Nephron progenitor cell (in vitro differentiated cells): ENCODE measurements at places on chromosomes 16 and 17.

GRCh38 chr16:21620592-21620991, 21.2 kb downstream of the METTL9 start:
- no peak for DNase-seq

DNA sequence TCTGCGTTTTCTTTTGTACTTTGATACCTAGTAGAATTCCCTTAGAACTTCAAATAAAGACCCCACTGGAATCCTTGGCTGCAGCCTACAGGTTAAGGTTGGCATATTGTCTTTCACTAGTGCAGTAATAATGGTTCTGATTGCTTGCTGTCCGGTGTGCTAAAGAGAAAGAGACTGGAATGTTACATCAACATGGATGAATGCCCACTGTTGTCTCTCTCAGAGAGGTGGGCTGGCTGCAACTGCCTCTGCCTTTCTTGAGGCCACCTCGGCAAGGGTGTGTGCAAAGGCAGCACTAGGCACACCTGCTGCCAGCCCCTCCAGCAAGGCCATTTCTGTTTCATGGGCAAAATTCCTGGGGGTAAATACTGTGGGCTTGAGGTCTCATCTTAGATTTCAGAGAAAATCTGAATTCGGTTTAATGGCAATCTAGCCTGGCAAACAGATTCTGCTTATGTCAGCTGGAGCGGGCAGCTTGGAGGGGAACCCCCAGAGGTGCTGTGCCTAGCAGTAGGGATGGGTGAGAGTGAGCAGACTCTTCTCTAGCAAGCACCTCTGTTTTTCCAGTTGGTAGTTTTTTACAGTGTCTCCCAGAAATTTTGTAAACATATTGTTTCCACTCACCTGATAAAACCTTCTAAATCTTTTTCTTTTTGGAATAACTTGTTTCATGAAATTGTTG, 54.0 kb downstream of the MRTFB start:
- DNase-seq = peak; percentile 16

GRCh38 chr16:53449816-53450517, 15.7 kb downstream of the RBL2 start:
- DNase-seq = no peak

DNA sequence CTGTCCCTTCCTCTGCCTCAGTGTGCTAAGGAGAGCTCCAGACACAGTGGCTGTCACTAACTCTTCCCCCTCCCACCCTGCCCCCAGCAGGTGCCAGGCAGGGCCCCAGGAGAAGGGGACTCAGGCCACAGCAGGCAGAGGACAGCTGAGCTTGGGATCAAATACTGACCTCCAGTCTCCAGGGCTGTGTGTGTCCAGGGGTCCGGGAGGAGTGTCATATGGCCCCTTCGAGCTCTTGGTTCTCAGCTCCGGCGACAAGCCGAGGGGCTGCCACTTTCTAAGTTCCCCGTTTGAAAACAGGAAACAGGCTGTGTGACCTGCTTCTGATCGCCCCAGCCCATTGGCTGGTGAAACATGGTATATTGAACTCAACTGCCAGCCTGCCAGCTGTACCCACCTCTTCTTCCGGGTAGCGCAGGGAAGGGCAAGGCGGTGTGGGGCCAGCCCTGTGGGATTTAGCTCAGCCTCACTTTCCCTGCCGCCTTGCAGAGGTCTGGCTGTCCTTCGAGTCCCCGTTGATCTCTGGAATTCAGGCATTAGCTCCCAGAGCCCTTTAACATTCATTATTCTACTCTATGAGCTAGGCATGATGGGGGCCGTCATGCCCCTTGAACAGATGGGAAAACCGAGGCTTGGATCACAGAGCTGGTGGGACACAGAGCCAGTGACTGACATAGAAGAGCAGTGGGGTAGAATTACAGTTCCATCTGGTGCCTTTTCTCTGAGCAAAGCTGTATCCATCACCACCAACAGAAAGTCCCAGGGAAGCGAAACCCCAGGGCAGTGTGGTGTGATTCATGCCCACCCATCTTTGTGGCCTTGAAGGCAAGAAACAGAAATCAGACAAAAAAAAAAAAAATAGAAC, at the start of gene SNX20:
Gene SNX20 (minus strand): TSS at position 292 of the 865 bp plus-strand sequence. CDS start 3,786 bp downstream, outside the sequence.
- DNase-seq = no peak

- DNase-seq = peak; percentile 97
Measured at GRCh38 chr17:76909971-76910760, 42.0 kb downstream of the MGAT5B start.

DNA sequence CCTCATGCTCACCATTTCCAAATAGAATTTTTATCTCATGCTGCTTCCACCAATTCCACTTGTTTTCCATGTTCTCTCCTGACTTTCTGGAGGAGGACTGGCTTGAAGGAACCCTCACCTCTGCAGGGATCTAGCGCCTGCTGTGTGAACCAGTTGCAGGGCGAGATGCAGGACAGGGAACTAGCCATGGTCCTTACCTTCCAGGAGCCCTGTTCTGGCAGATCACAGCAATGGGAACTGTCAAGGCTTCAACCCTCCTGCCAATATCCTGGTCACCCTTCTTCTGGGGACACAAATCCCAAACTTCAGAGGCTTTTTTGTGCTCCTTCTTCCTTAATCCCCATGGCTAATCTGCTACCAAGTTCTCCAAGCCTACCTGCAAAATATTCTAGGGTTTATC, 60.4 kb upstream of the MMP2 start:
- peak; percentile 35 for DNase-seq

- no peak for DNase-seq
Measured at GRCh38 chr17:39676198-39676819, 8.1 kb downstream of the PNMT start.

- no peak for DNase-seq
Measured at GRCh38 chr16:50609471-50609870, 61.3 kb downstream of the NKD1 start.

GRCh38 chr16:8924214-8924613, 39.5 kb downstream of the USP7 start:
- no peak for DNase-seq

GRCh38 chr16:68242085-68242484, 3.1 kb upstream of the PLA2G15 start:
- DNase-seq = no peak

DNA sequence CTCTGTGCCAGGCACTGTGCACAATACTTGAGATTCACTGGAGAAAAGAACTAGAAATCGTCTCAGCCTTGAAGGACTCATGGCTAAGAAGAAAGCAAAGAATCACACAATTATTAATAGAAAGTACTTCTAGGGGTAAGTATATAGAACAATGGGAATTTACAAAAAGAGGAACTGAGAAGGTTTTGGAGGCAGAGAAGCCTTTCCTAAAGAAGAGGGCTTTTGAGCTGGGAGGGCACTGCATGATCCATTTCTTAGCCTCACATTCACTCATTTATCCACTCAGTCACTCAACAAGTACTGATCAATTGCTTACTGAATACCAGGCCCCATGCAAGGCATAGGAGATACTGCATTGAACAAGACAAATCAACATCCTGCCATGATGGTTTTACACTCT, 113.5 kb downstream of the TMEM114 start:
- no peak for DNase-seq

- DNase-seq = peak; percentile 14
Measured at GRCh38 chr16:22055881-22056280, 36.5 kb upstream of the VWA3A start.

DNA sequence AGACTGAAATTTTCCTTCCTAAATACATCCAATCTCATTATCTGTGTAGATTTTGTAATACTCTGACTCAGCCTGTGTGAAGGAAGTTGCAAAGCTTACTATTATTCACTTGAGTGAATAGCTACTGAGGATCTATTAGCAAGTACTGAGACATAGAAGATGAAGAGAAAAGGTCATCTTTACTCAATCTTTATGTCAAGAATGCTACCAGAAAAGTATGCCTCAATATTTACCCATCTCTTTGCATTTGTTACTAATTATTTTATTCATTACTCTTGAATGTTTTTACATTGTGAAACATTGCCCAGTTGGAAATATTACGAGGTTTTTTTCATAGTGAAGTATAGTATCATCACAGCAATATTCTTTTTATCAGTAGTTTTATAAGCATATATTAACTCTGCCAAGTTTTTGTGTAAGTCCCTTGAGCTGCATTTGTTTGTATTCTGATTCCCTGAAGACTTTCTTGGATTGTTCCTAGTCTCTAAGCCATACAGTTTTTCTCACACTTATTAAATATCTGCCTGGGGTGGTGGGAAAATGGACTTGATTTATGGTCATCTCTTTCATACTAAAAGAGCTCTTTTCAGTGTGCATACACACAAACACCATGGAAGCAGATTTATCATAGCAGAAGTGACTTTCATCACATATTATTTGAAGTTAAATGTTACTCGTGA, 110.4 kb downstream of the MRTFB start:
- DNase-seq = no peak

GRCh38 chr17:64418506-64419339, 28.1 kb upstream of the PECAM1 start:
- no peak for DNase-seq

GRCh38 chr16:50269061-50269705, 2.8 kb downstream of the ADCY7 start:
- no peak for DNase-seq

DNA sequence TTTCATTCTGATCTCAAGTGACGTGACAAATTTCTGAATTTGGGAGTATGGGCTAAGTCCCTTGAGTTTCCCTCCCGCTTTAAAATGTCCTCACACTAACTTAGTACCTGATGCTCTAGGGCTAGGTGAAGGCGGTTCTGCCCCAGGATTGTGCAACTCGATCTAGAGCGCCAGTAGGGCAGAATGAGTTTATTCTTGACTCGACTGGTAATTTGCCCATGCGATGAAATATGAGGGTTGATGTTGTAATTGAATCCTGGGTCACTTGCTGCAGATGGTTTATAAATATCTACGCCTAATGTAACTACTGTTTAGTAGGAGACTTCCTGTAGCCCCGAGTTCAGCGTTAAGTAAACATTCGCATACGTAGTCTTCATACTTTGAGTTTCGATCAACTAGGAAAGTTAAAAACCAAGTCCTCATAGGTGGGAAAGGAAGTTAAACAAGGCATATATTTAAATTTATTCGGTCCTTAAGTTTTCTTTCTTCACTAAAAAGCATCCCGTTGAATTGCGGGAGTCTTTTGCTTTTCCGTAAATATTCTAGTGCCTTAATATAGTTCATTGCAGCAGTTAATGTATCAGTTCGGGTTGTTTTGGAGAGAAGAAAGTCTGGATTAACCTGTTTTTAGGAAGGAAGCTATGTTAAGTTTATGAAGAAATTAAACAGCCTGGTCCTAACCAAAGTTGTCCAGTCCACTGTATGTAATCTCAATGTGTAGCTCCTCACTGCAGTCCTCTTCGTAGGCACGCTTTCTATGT, 1.6 kb downstream of the CTCF start:
- DNase-seq = no peak

DNA sequence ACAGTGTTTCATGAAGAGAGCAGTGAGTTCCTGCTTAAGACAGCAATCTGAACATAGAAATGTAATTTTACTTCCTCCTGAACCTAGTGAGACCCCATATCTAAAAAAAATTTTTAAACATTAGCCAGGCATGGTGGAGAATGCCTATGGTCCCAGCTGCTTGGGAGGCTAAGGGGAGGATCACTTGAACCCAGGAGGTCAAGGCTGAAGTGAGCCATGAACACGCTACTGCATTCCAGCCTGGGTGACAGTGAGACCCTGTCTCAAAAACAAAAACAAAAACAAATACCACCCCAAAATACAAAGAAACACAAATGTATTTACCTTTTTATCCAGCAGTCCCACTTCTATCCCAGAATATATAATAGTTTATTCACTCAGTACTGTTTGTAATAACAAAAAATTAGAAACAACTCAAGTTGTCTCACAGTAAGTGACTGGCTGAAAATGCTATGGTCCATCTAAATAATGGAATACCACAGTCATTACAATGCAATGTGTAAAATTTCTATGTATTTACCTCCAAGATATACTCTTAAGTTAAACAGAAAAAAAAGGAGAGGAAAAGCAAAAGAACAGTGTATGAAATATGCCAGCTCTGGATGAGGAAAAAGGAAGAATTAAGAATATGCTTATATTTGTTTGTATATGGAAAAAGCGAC, 16.3 kb downstream of the CFDP1 start:
- DNase-seq = no peak

GRCh38 chr16:88458039-88458772, 5.1 kb downstream of the ZFPM1 start:
- no peak for DNase-seq

DNA sequence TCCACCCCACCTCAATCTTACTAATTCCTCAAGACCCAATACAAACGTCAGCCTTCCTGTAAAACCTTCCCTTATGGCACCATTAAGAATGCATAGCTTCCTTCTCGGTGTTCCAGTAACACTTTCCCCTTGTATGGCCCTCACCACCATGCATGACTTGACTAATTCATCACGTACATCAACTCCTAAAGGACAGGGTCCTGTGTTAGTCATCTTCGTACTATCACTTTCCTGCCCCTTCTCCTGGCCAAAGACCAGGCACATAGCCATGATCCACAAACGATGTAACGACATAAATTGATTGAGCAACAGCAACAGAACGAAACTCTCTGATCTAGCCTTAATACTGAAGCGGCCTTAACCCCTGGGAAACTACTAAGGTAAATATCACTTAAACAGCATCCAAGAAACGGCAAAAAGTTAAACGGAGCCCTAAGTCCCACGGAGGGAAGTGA, 612 bp downstream of the PSMD12 start:
- no peak for DNase-seq

DNA sequence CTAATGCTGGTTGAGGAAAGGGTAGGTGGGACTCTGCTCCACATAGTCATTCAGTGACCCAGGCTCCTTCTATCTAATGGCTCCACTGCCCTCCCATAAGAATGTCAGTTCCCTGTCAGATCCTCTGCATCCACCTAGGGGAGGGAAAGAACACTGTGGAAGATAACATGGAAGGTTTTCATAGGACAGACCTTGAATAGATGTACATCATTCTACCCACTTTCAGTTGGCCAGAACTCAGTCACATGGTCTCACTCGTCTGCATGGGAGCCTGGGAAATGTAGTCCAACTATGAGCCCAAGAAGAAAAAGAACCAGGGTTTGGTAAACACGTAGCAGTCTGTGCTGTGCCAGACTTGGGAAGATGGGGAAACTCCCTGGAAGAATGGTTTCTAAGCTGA, 27.1 kb upstream of the SCNN1B start:
- DNase-seq = no peak

DNA sequence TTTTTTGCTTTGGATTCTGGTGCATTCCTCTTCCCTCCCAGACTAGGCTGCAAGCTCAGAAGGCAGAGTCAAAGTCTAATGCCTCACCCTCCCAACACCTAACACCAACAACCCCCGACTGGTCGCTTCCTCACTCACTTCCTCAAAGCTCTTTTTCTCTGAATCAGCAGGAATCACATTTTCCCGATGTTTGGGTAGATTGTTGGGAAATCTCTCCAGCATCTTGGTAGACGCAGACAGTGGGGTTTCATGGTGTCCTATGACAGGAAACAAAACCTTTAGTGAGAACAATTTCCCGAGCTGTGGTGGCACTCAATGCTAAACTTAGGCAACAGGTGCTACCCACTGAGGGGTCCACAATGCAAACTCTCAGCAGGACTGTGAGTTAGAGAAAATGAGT, 39.9 kb upstream of the ICAM2 start:
- no peak for DNase-seq

- DNase-seq = no peak
Measured at GRCh38 chr16:66972983-66973382, 11.9 kb downstream of the CES3 start.

- DNase-seq = no peak
Measured at GRCh38 chr16:72530434-72530833, 358.5 kb upstream of the PMFBP1 start.
